Stimulated activated naive CD4-positive, alpha-beta T cell (primary cell): ENCODE measurements at places on chromosomes 7 and 10.

GRCh38 chr7:7869036-7869435 is 99.6 kb upstream of the GLCCI1 start:
- no peak for DNase-seq

DNA sequence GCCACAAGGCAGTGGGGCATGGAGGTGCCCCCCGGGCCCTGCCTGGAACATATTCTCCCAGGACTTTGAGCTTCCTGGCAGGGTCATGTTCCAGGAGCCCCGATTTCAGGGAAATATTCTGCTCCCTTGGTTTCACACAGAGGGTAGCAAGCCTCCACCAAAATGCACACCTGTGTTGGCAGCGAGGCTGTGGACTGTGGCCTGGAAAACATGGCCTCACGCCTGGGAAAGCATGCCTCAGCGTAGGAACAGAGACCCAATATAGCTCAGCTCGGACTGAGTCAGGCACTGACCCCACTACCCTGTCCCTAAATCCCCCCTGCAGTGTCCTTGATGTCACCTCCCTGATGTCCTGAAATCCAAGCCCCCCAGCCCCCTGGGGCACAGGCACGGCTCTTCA is 92.0 kb downstream of the KCNMA1 start:
- no peak for DNase-seq

- DNase-seq, result no peak
Measured at GRCh38 chr10:35203745-35204144, 77.1 kb downstream of the CREM start.

- DNase-seq, result no peak
Measured at GRCh38 chr7:17302575-17303142, 4.2 kb downstream of the AHR start.

- DNase-seq, result no peak
Measured at GRCh38 chr7:111439977-111440376, 122.3 kb downstream of the IMMP2L start.
